ENCODE measurements at places on chromosomes 2 and 18.

- DNase-seq: no peak
These were observed 2.8 kb downstream of the NCKAP1 start for GRCh38 chr2:183035298-183035953.

DNA sequence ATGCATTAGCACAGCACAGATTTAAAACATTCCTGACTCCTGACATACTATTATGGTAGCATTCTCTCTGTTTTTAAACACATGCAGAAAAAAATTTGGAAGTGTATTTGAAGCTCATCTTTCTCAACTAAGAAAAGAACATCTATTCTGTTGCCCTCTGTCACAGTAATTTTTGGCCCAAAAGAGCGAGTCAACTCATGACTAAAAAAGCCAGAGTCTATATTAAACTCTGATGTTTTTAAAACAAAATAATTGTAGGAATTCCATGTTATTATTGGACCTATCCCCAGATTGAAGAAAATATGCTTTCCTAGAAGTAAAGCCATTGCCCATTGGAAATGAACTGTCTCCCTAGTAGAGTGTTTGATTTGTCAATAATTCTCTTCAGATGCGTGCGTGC is 96.7 kb downstream of the CRIM1 start:
- DNase-seq: no peak

- DNase-seq: peak; percentile 12
These were observed 157.4 kb upstream of the RGPD4 start for GRCh38 chr2:107669335-107669734.

- no peak for DNase-seq
These were observed 121.4 kb upstream of the SLC14A2 start for GRCh38 chr18:45493830-45494229.

DNA sequence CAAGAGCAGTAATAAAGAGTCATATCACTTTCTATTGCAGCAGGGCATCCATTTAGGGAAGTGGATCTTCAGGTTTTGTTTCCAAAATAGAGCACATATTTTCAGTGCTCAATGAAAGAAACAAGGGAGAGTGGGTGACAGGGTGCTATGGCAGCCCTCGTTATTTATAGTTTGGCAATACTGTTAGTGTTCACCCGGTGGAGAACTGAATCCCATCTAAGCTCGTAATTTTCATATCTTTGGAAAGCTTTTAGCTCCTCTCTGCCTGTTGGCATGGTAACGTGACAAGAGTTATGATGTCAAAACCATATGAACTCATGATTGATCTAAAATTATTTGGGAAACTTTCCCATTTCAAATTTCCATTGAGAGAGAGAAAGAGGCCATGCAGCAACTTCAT is 331.9 kb downstream of the LRRTM1 start:
- no peak for DNase-seq

DNA sequence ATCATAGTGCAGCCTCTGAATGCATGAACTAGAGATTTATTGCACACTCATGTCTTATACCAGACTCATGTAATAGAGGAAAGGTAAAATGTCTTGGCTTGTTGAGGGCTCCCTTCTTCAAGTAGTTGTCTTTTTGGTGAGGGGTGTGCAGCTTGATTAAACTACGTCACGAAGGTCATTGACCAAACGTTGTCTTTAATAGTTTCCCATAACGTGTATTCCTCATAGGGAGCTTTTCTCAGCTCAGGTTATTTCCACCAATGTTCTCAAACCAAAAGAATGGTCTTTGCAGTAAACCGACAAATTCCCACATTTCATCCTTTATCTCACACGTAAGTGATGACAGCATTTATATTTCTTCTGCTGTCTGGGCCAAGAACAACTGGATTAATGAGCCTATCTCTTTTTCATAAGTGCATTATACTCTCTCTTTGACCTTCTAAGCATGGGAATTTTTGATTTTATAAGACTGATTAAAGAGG is 547.7 kb upstream of the ZEB2 start:
- DNase-seq: no peak

GRCh38 chr2:171798156-171798820 is 95.8 kb downstream of the SLC25A12 start:
- DNase-seq: no peak

DNA sequence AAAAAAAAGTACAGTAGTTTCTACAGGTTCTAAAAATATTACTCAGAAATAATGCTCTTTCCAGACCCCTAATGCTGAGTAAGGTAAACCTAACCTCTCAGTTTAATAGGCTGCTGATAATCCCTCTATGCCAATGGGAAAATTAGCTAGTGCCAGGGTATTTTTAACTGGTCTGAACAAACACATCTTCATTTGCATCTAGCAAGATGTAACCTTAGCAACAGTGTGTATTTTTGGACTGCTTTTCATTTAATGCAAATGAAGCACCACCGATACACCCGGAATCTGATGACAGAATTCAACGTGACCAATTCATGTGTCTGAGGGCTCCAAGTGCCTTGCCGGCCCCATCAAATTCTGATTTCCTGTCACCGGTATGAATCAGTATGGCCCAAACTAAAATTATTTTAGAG is 47.4 kb upstream of the CYRIA start:
- DNase-seq: no peak

GRCh38 chr18:54163453-54163852 is 61.0 kb downstream of the MBD2 start:
- no peak for DNase-seq

GRCh38 chr2:126761981-126762878 is 106.3 kb downstream of the GYPC start:
- no peak for DNase-seq

- DNase-seq: no peak
These were observed 798 bp downstream of the TANC1 start for GRCh38 chr2:158969162-158969714.

GRCh38 chr2:211437396-211437795 is 881.0 kb downstream of the CPS1 start:
- DNase-seq: no peak

DNA sequence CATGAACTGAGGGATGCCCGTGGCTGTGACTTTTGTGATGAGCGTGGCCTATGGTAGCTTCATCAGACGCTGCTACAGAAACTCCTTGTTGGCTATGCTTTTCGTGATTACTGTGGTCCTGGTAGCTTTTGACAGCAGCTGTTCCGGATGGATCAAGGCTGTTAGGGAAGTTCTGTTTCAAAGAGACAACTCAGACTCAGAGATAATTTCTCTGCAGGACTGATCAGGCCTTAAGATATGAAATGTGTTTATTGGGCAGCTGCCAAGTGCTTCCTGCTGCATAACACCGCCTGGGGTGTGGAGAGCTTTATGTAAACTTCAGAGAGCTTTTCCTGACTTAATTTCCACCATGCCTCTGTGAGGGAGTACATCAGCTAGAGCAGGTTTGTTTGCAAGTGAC is 243.8 kb downstream of the TSN start:
- no peak for DNase-seq

DNA sequence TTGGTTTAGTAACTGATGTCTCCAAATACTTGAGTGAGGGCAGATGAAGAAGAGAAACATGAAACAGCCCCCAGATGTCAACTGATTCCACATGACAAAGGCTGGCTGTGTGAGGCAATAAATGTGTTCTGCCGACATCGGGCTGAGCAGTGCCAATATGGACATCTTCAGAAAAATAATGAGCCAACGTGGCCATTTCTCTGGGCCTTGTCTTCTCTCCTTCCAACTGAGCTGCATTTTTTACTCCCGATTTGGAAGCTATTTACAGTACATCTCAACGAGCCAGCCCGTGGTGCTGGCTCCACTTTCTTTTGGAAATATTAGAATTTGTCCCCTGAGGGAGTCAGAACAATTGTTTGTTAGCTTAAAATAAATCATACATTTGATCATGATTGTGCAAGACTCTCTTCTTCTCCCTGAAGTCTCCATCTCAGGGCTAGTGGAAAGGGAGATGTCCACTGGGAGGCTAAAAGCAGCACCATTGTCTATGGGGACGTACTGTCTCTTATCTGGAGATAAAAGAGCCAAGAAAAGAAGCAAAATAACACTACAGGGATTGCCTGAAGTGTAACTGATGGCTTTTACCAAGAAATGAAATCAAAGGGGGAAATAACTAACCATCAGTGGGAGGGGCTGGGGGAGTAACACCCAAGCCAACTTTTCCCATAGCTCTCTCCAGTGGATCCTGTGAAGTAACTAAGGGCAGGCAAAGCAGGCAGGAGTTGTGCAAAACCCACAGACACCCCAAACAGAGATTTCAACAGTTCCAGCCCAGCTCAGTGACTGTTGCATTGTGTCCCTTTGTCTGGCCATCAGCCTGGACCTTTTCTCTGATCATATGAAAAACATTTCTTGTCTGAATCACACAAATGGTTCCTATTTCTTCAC is 114.8 kb downstream of the RDH14 start:
- no peak for DNase-seq

- DNase-seq: peak; percentile 75
These were observed 326.2 kb upstream of the SOX11 start for GRCh38 chr2:5365871-5366461.

GRCh38 chr2:140539242-140539875 is 1591.5 kb downstream of the LRP1B start:
- DNase-seq: no peak

DNA sequence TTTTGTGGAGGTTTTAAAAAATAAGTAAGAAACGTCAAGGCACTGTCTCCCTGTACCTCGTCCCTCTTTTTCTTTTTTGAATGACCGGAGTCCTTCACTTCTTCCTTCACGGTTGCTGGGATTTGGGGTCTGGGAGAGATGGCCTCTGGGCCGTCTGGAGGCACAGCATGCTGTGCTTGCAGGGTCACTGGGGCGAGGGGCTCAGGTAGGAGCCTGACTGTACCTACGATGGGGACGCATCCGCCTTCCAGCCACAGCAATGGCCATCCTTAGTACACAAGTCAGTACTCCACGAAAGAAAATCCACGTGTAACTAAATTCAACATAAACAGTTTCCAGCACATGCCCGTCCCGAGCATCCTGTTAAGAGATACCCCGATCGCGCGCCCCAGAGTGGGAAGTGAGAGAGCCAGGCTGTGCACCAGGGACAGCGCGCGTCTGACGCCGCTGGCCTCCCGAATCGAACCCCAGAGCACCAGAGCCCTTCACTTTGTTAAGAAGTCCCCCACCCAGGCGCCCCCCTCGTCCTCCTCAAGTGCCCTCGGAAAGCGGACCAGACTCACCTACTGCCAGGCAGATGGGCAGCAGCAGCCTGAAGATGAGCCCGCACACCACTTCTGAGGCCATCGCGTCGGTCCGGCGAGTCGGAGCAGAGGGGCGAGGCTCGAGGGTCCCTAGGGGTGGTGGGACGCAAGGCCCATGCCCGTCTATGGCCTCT is 1.2 kb downstream of the PIEZO2 start:
- DNase-seq: no peak

GRCh38 chr2:217995731-217996231 is 7.0 kb downstream of the TNS1 start:
- DNase-seq: no peak

- no peak for DNase-seq
These were observed 154.1 kb downstream of the SH3BP4 start for GRCh38 chr2:235105821-235106359.

- DNase-seq: no peak
These were observed 85.6 kb downstream of the DDX1 start for GRCh38 chr2:15677141-15677843.

DNA sequence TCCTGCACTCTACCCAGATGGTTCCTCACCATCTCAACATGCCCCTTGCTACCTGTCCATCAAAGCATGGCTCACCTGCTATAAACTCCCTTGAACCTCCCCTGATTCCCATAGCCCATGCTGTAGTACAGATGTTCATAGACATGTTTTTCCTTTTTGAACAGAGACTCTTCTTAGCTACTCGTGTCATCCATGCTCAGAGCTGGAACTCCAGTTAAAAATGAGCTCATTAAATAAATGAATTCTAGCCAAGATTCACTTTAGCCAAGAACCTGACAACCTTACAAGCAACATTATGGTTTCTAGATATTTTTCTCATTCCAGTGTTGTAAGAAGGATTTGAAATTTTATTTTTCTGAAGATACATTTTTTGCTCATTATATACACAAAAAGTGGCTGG is 65.0 kb downstream of the SCG2 start:
- no peak for DNase-seq

GRCh38 chr2:97900806-97901205 is 94.9 kb downstream of the TMEM131 start:
- DNase-seq: no peak

GRCh38 chr2:214226061-214226460 is 184.8 kb upstream of the VWC2L start:
- DNase-seq: no peak

- no peak for DNase-seq
These were observed 325.0 kb downstream of the ARL6IP6 start for GRCh38 chr2:153043385-153043784.

- no peak for DNase-seq
These were observed 27.1 kb downstream of the ADCY3 start for GRCh38 chr2:24892928-24893327.

- DNase-seq: no peak
These were observed 8.3 kb downstream of the IL1B start for GRCh38 chr2:112828251-112828691.

GRCh38 chr2:162258686-162259085 is 15.4 kb upstream of the FAP start:
- no peak for DNase-seq

DNA sequence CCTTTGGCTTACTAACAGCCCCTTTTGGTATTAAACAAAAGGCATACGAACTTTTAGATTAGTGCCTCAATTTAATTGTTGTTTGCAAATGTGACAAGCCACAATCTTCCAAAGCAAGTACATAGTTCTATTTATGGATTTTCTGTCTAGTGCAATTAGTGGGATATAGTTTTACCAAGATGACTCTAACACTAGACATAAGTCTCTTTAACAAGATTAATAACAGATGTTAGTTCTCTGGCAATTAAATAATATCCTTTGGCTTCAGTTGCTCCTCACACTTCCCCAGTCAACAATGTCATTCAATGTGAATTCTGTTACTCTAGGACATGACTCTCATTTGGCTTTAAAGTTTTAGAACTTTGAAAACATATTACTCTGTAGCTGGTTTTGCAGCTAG is 16.7 kb upstream of the MC4R start:
- DNase-seq: no peak

DNA sequence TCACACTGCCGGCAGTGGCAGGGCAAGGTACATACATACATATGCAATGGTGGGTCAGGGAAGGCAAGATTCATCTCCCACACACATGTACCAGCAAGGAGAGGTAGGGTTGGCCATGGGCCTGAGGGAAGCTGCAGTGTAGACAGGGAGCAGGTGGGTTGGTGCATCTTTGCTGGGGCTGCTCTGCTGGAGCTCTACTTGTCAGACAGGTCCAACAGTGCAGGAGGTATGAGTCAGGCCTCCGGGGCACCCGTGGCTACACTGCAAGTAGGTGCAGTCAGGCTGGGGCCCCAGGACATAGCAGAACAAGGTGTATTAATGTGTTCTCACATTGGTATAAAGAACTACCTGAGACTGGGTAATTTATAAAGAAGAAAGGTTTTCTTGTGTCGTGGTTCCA is 281.1 kb upstream of the COL3A1 start:
- DNase-seq: no peak

DNA sequence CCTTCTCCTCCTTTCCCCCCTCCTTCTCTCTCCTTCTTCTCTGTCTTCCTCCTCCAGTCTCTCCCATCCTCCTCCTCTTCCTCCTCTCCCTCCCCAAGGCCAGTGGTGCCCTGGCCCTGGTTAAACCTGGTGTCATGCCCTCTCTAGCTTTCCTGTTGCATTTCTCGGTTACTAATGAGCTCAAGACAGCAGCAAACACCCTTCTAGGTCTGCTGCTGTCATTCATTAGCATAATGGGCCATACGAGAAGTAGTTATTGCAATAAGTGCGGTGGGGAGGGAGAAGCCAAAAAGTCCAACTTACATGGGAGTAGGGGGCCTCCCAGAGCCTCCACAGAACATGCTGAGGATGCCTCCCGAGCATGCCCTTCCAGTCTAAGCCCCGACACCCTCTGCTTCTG is 177.2 kb downstream of the CELF4 start:
- no peak for DNase-seq

- no peak for DNase-seq
These were observed 5.6 kb upstream of the CPLX4 start for GRCh38 chr18:59323931-59324622.
